GM12864 (cell line): ENCODE measurements at places on chromosomes 2 and 18.

- no peak for DNase-seq
These were observed 253.4 kb downstream of the CYP26B1 start for GRCh38 chr2:71894261-71894660.

- DNase-seq, result peak; percentile 18
These were observed 293.9 kb upstream of the SYT4 start for GRCh38 chr18:43571078-43571689.

DNA sequence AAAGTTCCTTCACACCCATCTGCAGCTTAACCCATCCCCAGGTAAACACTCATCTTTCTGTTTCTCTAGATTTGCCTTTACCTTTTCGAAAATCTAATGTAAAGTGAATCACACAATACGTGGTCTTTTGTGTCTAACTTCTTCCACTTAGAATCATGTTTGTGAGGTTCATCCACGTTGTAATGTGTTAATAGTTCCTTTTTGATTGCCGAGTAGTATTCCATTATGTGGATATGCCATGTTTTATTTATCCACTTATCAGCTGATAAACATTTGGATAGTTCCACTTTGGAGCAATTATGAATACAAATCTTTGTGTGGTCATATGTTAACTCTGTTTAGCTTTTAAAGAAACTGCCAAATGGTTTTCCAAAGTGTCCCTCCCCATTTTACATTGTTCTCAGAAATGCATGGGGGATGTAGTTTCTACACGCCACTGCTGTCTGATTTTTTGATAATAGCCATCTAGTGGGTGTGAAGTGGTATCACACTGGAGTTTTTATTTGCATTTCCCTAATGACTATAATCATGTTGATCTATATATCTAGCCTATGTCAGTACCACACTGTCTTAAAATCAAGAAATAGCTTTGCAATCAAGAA, 22.3 kb downstream of the PECR start:
- no peak for DNase-seq

DNA sequence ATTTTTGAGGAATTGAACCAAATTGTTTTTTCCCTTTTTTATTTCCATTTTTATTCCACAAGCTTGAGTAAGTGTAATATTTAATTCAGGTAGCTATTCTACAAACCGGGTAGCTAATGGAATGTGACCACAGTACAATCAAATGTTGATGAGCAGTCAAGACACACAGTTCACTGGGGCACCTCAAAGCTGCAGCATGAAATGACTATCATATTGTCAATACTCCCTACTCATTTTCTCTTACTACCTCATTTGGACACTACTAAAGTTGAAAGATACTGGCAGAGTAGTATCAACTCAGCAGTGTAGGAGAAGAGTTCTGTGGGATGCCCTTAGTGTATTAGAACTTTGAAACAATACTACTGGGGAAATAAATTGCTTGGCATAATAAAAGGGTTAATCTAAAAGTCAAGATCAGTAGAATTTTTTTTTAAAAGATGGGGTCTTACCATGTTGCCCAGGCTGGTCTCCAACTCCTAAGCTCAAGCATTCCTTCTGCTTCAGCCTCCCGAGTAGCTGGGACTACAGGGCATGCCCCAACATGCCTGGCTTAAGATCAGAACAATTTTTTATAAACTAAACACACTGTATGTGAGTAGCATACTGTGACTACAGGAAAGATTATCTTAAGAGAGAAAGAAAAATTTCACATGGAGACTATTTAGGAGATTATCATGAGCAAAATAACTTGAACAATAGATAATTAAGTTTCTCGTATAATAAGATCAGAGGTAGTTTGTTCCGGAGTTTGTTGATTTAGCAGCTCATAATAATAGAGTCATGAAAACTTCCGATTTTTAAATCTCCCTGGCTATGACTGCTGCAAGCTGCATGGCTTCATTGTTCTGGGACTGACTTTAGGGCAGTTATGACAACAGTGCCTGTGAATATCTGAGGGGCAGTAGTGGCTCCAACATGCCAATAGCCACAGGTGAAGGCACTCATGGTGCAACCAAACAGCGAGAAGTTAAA, 43.7 kb downstream of the MYO3B start:
- DNase-seq, result no peak

DNA sequence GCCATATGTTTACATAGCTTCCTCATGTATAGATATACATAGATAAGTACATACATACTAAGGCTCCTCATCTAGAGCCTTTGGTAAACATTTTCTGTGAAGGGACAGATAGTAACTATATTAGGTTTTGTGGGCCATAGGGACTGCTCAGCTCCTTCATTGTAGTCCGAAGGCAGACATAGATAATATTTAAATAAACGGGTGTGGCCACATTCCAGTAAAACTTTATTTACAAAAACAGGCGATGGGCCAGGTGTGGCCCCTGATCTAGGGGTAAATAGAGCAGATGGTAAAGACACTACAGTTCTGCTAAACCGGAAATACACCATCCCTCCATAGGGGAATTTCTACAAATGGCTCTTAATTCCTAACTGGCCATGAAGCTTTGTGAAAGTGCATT, 7.3 kb downstream of the COQ10B start:
- no peak for DNase-seq

DNA sequence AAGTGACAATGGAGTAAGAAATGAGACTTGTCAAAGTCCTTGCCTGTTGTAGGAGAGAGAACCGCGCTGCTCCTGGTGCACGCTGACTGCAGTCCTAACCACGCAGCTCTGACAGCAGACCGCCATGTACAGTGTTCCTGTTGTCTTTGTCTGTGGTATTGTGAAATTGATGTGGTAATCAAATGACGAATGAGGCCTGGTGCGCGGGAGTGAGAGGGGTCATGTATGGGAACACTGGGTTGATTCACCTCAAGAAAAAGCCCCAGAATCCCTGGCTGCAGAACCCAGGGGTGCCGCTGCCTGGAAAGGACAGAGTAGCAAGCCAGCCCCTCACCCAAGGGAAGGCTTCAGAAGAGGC, 64.0 kb downstream of the INPP4A start:
- DNase-seq, result no peak

- no peak for DNase-seq
These were observed 572 bp downstream of the INPP4A start for GRCh38 chr2:98445177-98445682.

GRCh38 chr2:184814421-184814820, 216.1 kb downstream of the ZNF804A start:
- no peak for DNase-seq

DNA sequence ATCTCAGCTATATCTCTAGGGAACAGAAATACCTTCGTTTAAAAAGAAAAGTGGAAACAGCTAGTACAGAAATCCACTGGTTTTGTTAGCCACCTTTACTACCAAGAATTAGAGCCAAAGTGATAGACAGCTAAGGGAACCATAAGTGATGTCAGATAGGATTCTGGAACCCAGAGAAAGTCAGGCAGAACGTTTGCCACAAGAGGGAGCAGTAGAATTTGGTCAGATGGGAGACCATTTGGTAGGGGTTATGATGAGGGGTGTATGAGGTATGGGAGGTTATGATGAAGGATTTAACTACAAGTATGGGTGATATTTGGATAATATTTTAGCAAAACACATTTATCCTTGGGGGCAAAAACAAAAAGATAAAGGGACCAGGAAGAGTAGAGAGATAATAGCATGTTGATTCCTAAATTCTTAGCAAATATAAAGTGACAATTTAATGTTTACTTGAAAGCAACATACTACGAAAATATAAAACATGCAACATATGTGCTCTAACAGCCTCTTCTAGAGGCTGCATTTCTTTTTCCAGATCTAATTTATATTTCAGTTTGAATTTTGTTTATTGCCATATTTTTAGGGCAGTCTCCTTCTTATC, 3.3 kb downstream of the SLC8A1 start:
- DNase-seq, result no peak

GRCh38 chr2:182761903-182762302, 45.8 kb downstream of the DNAJC10 start:
- DNase-seq, result no peak

GRCh38 chr2:29844713-29845326, 76.6 kb downstream of the ALK start:
- DNase-seq, result no peak

- DNase-seq, result no peak
These were observed 8.8 kb downstream of the MAP4K4 start for GRCh38 chr2:101706121-101706818.

DNA sequence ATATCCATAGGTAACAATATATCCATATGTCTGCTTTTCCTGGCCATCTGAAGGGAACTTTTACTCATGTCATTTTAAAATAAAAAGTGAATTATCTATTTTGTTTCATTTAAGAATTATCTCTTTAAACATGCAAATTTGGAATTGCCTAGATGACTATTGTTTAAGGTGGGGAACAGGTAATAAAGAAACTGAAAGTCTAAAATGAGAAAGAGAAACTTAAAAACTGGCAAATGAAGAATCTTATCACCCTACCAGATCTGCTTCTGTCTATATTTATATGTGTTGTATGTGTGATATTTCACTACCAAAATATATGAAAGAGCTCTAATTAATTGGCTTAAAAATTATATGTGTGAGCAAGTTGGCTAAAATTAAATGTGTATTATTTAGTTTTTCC, 243.2 kb upstream of the KCNH7 start:
- DNase-seq, result no peak

- DNase-seq, result no peak
These were observed 63.3 kb downstream of the NEB start for GRCh38 chr2:151670846-151671597.

- DNase-seq, result no peak
These were observed 53.1 kb downstream of the PRELID3A start for GRCh38 chr18:12460874-12461273.

GRCh38 chr2:8551622-8552074, 130.2 kb upstream of the ID2 start:
- no peak for DNase-seq

DNA sequence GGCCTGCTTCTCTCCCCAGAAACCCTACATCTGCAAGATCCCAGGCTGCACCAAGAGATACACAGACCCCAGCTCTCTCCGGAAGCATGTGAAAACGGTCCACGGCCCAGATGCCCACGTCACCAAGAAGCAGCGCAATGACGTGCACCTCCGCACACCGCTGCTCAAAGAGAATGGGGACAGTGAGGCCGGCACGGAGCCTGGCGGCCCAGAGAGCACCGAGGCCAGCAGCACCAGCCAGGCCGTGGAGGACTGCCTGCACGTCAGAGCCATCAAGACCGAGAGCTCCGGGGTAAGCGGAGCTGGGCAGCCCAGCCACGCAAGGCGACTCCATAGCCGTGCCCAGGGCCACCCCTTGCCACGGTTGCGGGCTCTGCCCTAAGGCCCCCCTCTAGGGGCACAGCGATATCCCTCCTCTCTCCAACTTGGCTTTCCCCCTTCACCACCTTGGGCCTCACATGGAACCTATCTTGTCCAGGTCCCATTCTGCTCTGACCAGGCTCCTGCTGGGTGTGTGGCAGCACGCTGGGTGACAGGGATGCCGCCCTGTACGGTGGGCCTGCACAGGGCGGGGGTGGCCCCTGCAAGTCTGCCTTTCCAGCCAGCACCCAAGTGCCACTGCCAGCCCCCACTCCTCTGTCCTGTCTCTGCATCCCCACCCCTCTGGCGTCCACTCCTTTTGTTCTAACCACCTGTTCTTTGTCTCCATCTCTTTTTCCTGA, 248.9 kb downstream of the GLI2 start:
- no peak for DNase-seq

GRCh38 chr2:241844066-241844728, 14.5 kb downstream of the PDCD1 start:
- DNase-seq, result no peak

- DNase-seq, result no peak
These were observed 1675.9 kb upstream of the CELF4 start for GRCh38 chr18:39241534-39241933.

GRCh38 chr2:27855476-27855875, 34.7 kb downstream of the RBKS start:
- no peak for DNase-seq

GRCh38 chr18:22346401-22346952, 71.2 kb downstream of the CTAGE1 start:
- no peak for DNase-seq

DNA sequence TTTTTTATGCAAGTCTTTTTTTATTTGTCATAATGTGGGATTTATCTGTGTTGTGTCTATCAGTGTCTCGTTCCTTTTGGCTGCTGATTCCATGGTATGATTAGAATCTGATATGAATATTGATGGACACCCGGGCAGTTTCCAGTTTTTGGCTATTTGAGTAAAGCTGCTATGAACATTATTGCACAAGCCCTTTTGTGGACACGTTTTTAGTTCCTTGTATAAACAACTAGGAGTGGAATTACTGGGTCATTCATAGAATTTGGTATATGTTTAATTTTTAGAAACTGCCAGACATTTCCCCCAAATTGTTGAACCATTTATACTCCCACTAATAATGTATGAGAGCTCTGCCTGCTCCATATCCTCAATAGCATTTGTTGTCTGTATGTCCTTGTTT, 26.6 kb downstream of the HK2 start:
- no peak for DNase-seq

DNA sequence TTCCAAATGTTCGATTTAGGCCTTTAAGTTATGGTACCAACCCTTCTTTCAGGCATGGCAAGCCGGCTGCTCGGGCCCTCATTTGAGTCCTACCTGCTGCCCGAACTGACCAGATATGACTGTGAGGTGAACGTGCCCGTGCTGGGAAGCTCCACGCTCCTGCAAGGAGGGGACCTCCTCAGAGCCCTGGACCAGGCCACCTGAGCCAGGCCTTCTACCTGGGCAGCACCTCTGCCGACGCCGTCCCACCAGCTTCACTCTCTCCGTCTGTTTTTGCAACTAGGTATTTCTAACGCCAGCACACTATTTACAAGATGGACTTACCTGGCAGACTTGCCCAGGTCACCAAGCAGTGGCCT, 87.2 kb downstream of the EPAS1 start:
- no peak for DNase-seq

GRCh38 chr2:167289651-167290410, 401.6 kb downstream of the XIRP2 start:
- DNase-seq, result no peak

DNA sequence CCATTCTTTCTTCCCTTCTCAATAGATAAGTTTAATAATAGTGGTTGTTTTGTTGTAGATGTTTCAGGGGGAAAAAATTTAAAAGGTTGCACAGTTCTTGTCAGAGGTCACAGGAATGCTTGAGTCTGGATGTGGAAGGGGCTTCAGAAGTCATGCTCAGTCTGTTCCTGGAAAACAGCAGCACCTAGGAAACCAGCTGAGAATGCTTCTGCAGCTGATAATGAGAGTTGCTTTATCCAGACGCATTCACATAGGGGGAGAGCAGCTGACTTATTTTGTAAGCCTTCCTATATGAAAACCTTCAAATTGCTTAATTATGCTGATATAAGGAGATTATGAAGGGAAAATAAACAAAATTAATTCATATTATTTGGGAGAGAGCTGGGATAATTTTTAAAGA, 235.5 kb downstream of the GULP1 start:
- no peak for DNase-seq

DNA sequence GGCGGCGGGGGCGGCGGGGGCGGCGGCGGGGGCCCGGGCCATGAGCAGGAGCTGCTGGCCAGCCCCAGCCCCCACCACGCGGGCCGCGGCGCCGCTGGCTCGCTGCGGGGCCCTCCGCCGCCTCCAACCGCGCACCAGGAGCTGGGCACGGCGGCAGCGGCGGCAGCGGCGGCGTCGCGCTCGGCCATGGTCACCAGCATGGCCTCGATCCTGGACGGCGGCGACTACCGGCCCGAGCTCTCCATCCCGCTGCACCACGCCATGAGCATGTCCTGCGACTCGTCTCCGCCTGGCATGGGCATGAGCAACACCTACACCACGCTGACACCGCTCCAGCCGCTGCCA, 644 bp downstream of the ONECUT2 start:
- no peak for DNase-seq
